Fibroblast of mammary gland (primary cell): ENCODE measurements at places on chromosomes 2 and 18.

- DNase-seq = peak; percentile 67
Measured at GRCh38 chr2:28896906-28897305, 2.4 kb downstream of the WDR43 start.

DNA sequence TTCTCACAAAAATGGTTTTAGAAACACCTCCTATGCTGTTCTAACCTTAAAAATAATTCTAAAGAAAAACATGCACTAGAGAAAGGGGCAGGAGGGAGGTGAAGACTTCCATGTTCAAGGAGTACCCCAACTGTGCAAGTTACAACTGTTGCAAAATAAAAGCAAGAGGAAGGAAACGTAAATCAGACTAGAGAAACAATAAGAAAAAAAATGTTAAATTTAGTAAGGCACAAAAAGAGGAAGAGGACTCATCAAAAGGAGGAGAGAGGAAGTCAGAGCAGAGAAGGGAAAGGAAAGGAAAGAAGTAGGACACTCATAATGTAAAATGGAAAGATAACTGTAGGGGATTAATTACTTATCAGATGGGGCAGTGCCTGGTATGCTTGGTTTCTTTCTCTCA, 34.1 kb downstream of the RAPH1 start:
- DNase-seq = no peak

DNA sequence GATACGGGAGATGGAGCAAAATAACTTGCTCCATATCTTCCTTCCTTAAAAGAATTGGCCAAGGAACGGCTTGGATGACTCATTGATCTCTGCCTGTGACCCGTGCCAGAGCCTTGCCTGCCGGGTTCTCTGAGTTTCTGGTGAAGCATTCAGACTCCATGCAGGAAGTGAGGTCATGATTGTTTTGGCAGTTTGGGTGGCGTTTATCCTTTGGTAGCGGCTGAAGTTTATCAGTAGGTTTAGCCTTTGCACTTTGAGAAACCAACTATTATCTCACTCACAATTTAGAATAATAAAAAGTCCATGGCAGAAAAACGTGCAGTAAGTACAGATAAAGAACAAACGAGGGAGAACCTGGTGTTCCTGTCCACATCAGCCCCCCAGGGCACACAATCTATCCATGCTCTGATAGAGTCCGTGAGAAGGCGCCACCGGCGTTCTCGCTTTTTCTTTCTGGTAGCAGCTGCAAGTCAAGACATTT, 15.0 kb upstream of the CTAGE1 start:
- DNase-seq = peak; percentile 96

- DNase-seq = no peak
Measured at GRCh38 chr2:239310401-239311061, 90.3 kb downstream of the HDAC4 start.

DNA sequence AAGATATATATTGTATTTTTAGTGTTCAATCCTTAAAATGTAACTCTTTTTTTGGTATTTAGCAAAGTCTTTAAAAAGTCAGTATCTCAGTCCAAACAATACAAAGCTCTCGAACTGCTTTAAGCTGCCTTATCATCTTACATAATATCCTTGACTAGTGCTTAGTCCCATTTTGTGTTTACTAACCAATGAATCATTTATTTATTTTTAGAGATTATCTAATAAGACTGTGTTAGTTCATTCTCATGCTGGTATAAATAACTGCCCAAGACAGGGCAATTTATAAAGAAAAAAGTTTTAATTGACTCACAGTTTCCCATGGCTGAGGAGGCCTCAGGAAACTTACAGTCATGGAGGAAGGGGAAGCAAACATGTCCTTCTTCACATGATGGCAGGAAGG, 248.3 kb upstream of the KYNU start:
- DNase-seq = no peak

DNA sequence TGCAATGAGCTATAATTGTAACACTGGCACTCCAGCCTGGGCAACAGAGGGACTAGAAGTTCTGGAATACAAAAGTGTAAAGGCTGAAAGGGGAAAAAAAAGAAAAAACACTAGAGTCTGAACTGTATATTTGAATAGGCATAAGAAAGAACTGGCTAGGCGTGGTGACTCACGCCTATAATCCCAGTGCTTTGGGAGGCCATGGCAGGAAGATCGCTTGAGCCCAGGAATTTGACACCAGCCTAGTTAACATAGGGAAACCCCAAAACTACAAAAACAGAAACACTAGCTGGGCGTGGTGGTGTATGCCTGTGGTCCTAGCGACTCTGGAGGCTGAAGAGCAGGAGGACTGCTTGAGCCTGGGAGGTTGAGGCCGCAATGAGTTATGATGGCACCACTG, 70.6 kb downstream of the SAP130 start:
- no peak for DNase-seq

GRCh38 chr2:12501469-12502158, 215.1 kb upstream of the TRIB2 start:
- DNase-seq = peak; percentile 34

- DNase-seq = peak; percentile 3
Measured at GRCh38 chr2:132804051-132804450, 134.0 kb upstream of the LYPD1 start.

- DNase-seq = no peak
Measured at GRCh38 chr2:163255086-163255485, 416.5 kb upstream of the KCNH7 start.

GRCh38 chr2:219636941-219637841, 9.8 kb downstream of the SLC4A3 start:
- DNase-seq = no peak

DNA sequence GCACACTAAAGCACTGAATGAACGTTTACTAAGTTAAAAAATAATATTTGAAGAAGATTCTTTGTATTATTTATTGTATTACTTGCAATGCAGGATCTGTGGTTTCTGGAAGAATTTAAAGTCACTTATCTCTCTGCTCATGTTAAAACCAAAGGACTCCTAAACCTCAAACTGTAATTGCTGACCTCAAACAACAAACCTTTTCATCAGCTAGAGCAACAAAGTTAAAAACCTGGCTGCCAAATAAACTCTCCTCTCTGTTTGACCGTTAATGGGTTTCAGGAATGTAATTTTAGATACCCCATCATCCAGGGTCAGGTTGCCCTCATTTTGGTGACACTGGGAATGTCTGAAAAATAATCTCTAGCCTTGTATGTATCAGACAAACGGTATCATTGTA, 239.1 kb downstream of the TGIF1 start:
- no peak for DNase-seq

GRCh38 chr18:45277908-45278307, 337.4 kb upstream of the SLC14A2 start:
- DNase-seq = no peak

DNA sequence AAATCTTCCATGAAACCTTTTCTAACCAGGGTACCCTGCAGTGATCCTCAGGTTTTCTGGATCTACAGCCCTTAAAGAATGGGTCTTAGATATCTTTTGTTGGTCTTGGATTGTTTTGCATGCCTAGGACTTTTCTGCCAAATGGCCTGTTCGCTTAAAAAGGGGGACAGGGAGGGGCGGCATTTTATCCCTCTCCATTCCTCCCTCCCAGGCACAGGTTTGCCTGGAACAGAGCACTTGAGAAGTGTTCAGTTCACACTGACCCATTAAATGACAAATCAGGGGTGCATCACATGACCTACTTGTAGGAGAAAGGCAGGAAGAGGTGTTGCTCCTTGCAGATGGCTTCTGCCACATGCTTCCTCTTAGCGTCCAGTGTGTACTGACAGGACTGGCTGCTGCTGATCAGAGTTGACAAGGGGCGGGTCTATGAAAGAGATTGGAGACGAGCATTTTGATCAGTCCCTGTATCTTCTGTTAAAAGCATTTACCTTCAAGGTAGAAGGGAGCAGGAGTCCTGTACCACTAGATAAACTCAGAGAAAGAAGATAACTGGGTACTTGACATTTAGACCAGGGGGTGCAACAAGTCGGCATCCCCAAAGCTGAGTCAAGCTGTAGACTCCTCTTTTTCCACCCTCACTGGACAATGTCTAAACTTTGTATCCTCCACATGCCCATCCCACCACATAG, 8.4 kb downstream of the APOB start:
- no peak for DNase-seq

DNA sequence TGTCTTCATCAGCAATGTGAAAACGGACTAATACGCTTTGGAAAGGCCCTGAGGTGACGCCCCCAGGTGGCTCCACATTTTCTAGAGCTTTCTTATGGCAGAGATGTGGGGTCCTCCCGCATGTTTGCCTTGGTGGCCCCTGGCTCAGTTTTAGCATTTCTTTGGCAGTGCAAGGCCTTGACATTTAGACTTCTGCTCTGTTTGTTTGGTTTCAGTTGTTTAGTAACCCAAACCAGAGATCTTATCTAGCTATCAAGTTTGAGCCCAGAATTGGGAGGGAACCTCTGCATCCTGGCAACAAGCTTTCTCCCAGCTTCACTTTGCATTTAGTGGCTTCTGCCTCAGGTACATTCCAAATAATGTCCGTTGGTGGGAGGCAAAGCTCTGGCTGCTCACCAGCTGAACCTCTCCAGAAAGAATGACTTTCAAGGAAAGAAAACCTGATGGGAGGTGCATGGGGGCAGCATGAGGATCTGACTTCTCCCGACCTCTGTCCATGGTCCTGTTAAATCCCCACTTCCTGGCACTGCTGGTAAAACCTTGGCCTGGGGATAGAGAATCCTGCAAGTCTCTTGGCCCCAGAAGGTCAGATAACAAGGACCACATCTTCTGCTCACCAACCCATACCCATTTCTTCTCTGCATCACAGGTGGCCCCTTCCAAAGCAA, 12.0 kb upstream of the MBP start:
- no peak for DNase-seq

- DNase-seq = no peak
Measured at GRCh38 chr2:136767030-136767429, 1.7 kb downstream of the THSD7B start.

- DNase-seq = no peak
Measured at GRCh38 chr2:107264184-107264583, 378.2 kb upstream of the ST6GAL2 start.

GRCh38 chr2:125564471-125564870, 1091.5 kb upstream of the GYPC start:
- DNase-seq = no peak

DNA sequence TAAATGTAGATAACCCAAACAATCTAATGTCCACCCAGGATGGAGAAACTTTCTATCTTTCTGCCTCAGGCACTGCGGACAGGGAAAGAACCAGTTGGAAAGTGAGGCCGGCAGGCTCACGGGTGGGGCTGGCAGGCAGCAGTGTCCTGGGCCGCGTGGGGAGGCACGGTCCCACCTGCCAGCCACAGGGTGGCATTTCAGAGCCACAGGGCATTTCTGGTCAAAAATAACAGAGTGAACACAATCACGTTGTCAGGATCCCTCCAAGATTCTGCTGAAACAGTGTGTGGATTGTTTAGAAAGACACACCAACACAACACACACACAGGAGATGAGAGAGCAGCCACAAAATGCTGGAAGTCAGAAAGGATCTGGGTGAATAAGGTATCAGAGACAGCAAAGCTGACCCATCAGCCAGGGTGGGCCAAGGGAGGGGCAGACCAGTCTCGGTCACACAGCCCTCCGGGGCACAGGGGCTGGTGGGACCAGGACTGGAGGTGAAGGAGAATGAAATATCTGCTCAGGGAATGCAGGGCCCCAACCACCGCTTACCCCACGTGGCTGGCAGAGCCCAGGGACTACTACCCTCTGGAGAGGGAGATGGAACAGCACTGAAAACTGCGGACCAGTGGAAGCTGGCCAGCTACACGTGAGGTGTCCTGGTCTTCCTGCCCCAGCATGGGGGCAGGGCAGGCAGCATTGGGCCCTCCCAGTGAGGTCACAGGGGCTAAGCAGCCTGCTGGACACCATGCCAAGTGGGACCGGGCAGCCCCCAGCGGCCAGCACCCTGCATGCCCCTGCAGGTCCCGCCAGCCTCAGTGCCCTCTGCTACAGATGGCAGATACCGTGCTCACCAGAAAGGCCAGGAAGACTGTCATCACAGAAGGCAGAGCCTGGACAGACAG, 173.9 kb downstream of the HDAC4 start:
- no peak for DNase-seq

DNA sequence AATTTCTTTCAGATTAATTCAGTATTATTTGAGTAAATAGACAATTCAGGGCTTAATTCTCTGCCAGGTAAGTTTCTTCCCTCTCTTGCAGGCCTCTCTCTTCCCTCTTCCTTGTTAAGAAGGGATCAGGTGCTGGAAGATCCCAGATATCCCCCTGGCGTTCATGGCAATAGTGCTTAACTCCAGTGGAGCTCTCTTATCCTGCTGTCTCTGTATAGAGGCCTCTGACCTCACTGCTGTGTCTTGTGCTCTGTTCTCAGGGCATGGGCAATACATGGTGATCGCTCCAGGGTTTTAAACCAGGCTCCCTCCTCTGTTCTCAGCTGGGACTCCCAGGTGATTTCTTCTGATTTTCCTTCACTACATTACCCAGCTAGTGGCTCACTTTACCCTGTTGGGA, 226.8 kb downstream of the MC4R start:
- no peak for DNase-seq

GRCh38 chr2:190169221-190170072, 106.9 kb upstream of the MSTN start:
- DNase-seq = no peak

DNA sequence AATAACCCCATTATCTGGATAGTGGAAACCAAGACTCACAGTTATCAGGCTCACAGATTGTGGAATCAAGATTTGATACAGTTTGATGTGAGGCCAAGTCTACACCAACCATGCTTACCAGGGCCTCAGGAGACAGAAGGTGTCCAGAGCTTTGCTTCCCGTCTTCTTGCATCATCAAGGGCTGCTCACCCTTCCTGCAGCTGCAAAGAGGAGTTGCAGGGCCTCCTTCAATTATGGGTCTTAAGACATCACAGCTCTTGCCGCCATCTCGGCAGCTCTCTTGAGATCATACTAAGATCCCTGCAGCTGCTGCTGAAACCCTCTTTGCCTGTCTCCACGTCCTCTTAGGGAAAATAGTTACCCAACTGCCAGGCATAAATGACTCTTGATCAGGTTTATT, 176.0 kb downstream of the MGAT5 start:
- DNase-seq = no peak

DNA sequence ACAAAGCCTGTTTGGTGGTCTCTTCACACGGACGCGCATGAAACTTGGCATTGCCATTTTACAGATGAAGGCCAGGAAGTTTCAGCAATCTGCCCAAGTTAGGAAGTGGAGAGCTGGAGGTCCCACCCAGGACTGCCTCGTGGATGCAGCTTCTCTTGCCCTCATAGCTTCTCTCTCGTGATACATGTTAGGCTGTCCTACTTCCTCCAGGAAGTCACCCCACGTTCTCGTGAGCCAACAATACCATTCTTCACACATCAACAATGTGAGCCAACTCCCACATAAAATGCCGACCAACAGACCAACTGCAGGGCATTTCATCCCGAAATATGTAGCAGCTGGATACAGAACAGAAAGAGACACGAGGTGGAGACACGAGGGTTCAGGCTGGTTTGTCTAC, 85.3 kb downstream of the MREG start:
- no peak for DNase-seq

- no peak for DNase-seq
Measured at GRCh38 chr2:135974036-135974435, 11.4 kb downstream of the DARS1 start.

DNA sequence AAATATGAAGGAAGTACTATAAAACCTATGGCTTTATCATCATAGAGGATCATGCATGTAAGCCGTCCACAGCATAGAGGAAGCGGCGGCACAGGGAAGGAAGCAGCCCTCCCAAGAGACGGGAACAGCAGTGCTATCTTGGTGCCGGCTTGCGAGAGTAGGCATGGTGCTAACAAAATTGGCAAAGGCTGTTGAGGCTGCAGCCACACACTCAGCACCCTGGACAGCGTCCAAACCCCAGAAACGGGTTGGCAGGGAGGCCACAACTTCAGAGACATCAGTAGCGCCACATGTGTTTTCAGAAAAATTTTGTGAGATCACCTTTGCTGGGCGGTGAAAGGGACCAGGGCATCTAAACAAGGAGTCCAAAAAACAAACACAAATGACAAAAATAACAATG, 37.7 kb downstream of the NETO1 start:
- no peak for DNase-seq
